ENCODE measurements at places on chromosomes 4 and X.

DNA sequence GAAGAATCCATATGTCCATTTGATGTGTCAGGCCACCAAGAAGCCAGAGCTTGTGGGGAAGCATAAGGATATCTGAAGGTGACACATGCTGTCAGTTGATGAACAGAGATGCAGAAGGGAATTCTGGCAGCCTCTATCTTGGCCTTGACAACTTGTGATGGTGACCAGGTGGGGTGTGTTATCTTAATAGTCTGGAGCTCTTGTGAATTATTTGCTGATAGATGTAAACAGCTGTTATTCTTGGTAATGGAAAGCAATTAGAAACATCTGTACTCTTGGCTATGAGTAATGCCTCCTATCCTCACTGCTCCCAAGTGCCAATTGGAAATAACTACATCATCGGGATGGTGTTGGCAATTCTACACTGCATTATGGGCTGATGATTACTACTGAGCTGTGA lies 51.9 kb downstream of the NAA11 start:
- no peak for DNase-seq

DNA sequence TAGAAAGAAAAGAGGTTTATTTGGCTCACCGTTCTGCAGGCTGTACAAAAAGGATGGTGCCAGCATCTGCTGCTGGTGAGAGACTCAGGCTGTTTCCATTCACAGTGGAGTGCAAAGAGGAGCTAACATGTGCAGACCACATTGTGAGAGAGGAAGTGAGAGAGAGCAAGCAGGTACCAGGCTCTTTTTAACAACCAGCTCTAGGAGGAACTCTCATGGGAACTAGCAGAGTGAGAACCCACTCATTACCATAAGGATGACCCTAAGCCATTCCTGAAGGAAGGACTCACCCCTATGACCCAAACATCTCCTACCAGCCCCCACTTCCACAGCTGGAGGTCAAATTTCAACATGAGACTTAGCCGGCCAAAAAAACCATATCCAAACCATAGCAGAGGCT lies 158.6 kb upstream of the ADGRL3 start:
- no peak for DNase-seq

DNA sequence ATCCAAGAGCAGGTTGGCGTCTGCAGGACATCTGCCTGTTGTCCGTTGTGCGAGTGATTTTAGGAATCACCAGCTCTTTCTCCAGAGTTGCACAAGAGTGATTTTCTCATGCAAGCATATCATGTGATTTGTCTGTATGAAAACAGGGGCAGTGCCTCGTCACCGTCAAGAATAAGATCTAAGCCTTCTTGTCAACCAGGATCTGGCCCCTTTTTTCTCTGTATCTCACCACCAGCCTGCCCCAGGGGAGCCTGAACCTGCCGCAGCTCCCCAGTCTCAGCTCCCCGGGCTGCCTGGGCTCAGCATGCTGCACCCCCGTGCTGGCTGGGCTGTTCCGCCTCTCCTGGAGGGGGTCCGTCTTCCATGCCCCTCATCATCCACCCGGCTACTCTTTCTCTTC lies 90.5 kb downstream of the STOX2 start:
- DNase-seq: no peak

DNA sequence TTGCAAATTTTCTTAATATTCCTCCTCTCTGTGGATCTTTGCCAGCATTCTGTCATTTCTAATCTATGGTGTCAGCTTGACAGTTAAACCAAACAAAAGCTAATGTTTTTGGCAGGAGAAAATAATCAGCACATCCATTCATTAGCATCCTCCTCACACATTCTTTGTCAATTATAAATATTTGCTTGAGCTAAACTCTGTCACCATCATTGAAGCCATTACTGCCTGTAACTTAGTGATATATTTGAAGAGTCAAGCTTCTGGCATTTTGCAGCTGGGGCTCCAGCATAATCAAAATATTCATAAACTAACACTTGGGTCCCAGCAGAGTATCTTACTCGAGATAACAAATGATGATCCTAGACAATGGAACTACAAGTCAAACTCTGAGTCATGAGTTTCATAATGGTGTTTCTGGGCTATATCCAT lies 126.1 kb downstream of the EIF4E start:
- DNase-seq: no peak

GRCh38 chrX:150967786-150968185 lies 15.3 kb upstream of the HMGB3 start:
- DNase-seq: no peak

DNA sequence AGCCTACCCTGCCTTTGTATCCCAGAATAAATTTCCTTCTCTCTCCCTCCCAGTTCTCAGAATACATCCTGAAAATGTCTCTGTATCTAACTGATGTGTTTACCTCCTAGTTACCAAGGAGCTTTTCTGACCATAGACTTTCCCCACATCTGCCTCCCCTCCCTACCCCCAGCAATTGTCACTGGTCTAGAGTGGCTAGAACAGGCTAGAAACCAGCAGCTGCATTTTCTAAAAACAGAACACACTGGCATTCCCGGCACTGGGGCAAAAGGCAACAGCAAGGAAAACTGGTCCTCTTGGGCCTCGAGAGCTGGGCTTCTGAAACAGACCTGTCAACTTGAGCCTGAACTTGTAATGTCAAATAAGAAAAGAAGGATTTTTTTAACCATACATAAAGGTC lies 16.4 kb downstream of the TASL start:
- DNase-seq: no peak

GRCh38 chr4:183014361-183015084 lies 84.5 kb upstream of the WWC2 start:
- no peak for DNase-seq

DNA sequence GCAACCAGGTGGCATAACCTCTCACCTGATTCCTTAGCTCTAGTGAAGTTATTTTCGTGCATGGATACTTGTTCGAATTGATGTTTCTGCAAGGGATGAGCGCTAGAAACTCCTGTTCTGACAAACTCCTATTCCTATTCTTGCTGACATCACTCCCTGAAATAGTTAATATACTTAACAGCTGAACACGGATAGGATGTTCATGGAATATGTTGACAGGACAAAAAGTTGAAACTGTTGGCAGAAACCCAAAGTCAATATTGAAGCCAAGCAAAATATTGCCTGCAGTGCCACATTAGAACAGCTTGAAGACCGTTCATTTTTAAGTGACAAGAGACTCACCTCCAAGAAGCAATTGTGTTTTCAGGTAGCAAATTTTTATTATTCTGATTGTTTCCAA lies at the start of gene KLKB1:
TSS of gene KLKB1 (plus strand) at position 287 of the 400 bp plus-strand sequence. CDS start 689 bp downstream, outside the sequence.
- DNase-seq: no peak

- DNase-seq: no peak
Measured at GRCh38 chr4:171002246-171002645, 811.0 kb upstream of the GALNTL6 start.

DNA sequence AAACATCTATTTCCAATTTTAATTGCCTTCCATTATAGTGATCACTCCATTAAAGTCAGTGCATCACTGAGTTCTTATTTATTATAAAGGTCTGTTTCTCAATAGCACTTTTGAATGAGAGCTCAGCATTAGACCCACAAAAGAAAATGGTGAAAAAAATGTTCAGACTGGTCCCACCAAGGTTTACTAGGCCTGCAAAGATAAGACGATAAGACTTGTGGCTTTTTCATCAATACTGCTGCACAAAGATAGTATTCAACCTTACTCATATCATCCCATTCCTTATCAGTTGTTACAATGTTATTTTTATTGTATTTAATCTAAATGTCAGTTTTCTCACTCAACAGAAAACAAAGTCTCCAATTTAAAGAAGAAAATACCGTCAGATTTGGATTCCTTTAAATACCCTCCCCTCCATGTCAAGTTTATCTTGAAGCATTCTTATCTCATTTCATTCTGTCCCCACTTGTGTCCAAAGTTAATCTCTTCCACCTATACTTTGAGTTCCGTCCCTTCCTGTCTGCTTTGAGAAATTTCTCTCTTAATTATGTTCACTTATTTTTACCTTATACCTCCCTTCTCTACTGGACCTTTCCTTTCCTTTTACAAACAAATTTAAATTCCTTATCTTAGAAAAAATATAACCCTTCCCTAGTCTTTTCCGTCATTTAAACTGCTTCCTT lies 140.0 kb downstream of the GASK1B start:
- DNase-seq: no peak

DNA sequence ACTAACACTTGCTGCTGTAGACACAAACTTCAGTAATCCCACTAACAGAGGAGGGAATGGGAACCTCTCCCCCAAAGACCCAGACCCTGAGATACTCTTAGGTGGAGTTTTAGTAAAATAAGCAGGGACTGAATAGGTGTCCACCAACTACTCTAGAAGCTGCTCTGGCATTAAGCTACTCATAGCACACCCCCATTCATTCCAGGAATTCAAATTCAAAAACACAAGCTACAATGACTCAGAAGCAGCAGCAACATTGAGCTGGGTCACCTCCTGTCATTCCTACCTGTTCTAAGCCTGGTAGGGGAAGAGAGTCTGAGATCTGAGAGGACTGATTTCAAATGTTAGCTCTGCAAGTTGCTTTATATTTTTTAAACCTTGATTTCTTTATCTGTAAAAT lies 135.4 kb upstream of the FRMPD4 start:
- no peak for DNase-seq

GRCh38 chr4:141133146-141133998 lies at the start of gene RNF150:
TSS of gene RNF150 (minus strand) at chr4:141133469.
- DNase-seq: no peak

GRCh38 chrX:18348047-18348446 lies 6.4 kb downstream of the SCML2 start:
- DNase-seq: no peak

DNA sequence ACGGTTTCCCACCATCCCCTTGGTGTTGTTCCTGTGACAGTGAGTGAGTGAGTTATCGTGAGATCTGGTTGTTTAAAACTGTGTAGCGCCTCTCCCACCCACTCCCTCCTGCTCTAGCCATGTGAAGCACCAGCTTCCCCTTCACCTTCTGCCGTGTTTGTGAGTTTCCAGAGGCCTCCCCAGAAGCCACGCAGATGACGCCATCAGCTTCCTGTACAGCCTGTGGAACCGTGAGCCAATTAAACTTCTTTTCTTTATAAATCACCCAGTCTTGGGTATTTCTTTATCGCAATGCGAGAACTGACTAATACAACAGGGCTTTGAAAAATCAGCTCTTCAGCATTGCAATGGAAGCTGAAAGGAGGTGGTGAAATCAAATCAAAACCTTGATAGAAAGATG lies 50.0 kb downstream of the FGFBP1 start:
- DNase-seq: no peak

DNA sequence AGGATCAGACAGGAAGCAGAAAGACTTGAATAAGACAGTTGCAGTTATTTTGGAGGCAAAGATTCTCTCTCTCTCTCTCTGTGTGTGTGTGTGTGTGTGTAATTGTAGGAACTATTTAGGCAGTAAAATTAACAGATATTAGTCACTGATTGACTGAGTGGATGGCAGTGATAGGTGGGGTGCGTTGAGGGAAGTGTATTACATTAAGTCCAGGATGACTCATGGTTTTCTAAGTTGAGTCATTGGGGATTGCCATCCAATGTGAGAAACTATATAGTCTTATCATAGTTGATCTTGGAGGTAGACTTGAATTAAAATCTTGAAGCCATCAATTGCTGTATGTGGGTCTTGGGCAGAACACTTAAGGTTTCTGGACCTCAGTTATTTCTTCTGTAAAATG lies 75.4 kb downstream of the AR start:
- DNase-seq: no peak

GRCh38 chr4:92339676-92340075 lies 35.9 kb downstream of the GRID2 start:
- DNase-seq: no peak

DNA sequence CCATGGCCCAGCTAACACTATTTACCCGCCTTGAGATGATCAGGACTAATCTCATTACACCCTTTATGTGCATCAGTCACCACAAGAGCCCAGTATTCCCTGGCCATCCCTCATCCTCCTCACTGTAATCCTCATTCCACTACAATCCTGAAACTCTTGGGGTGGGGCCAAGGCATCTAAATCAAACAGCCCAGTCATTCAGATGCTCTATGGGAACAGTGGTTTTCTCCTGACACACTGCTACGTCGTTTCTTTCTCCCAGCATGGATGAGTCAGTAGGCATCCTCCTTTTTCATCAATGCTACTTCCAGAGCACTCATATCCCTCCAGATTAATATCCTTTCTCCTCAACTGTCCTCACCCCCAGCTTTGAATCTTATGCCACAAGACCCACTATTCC lies 5.6 kb downstream of the SDAD1 start:
- no peak for DNase-seq

DNA sequence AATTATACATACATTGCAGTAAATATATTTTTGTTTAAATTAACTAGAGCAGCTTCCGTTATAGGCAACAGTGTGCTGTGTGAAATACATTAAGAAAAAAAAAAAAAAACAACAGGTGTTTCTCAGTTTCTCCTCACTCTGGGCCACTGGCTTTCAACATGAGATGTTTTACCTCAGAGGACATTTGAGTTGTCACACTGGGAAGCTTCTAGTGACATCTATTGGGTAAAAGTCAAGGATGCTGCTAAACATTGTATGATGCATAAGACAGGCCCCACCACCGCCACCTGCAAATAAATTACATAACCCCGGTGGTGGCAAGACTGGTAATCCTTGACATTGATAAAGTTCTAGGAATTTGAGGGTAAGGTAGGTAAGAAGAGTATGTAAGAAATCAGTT lies 1512.2 kb downstream of the C4orf33 start:
- no peak for DNase-seq

- no peak for DNase-seq
Measured at GRCh38 chrX:140501940-140502468, 2.9 kb downstream of the SOX3 start.

DNA sequence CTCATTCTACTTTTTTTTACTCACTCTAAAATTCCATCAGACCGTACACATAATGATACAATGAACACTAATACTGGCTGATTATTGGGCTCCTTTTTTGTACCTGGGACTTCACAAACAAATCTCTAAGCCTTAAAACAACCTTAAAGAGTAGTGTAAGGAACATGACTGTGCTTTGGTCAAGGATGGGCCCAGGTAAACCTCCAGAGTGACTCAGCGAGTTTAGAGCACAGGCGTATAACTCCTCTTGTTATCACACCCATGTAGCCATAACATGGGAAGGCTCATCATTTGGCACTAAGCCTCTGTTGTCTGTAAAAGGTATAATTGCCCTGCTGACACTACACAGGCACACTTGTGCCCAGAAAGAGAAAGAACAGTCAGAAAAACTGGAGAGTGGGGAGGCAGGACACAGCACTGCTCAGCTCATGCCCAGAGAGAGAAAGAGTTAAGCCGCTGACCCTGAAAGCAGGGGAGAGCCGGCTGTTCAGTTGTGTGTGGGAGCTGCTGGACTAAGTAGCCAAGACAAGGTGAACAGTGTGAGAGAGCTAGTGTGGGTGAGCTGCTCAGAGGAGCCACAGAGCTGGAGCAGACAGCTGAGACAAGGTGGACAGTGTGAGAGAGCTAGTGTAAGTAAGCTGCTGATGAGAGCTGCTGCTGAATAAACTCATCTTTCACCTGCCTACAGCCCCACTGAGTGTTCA lies 319.6 kb upstream of the BMP3 start:
- no peak for DNase-seq

GRCh38 chr4:74083546-74083945 lies 15.4 kb downstream of the CXCL2 start:
- DNase-seq: no peak

GRCh38 chr4:54391104-54391503 lies 162.0 kb downstream of the PDGFRA start:
- DNase-seq: no peak

- DNase-seq: no peak
Measured at GRCh38 chr4:38757945-38758600, 24.7 kb downstream of the TLR10 start.

- peak; percentile 34 for DNase-seq
Measured at GRCh38 chr4:169270810-169271691, at the start of gene SH3RF1. TSS of gene SH3RF1 (minus strand) at chr4:169270956. CDS start at chr4:169269212, 1,744 bp downstream.

Data from immature natural killer cell (primary cell).